Body of pancreas (tissue), 4 donors: ENCODE measurements at places on chromosomes 16 and 17. TPM values are rescaled to one million over a fixed set of nuclear protein-coding genes. Genes with fewer than 3 reads are reported as not detected.

DNA sequence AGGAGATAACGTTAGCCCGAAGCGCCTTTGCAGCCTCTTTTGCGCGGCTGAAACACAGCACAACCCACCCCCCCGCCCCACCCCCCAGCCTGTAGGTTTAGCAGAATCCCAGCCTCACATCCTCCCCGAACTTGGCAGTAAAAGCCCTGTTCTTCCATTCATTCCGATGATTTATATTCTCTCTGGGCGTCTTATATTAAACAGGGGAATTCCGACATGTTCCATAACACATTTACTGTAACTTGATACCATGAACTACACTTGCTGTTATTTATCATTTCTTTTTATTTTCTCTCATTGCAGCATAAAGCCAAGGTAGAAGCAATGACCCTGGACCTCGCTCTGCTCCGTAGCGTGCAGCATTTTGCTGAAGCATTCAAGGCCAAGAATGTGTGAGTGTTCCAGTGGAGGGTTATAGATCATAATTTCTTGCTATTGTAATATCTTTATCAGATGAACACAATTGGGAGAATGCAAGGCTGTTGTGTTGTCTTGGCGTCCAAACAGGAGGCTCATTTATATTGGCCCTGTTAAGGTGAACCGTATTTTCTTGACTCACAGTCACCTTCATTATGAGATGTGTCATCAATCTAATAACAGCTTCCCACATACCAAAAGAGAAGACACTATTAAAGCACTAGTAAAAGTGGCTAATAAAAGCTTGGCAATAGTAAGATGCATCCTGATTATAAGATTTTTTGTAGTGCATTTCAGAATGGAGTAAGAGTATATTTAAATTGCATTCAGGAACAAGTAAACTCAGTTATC is 287.3 kb downstream of the WWOX start:
- H3K4me1 ChIP-seq: no peaks in the 10 kb centered on the region
- no peaks in the 10 kb centered on the region for H3K27me3 ChIP-seq

- no peak overlapping the region for H3K4me3 ChIP-seq
- peaks cover 9% of the 10 kb centered on the region for H3K4me1 ChIP-seq
- no peaks in the 10 kb centered on the region for H3K27me3 ChIP-seq
These were observed 21.3 kb downstream of the TMEM186 start for GRCh38 chr16:8776129-8776584.

GRCh38 chr17:41101586-41102259 is at the start of gene KRTAP4-16:
Gene KRTAP4-16, minus strand, starts transcription at chr17:41102209. Its CDS starts 0 bp downstream, at chr17:41102209.
- no peak for DNase-seq
- no peaks in the 10 kb centered on the region for H3K4me1 ChIP-seq
- no peak within 1 kb of the TSS for H3K27ac ChIP-seq
- no peaks in the 10 kb centered on the region for H3K36me3 ChIP-seq
- no peak within 1 kb of the TSS for H3K4me3 ChIP-seq
- no peaks in the 10 kb centered on the region for H3K27me3 ChIP-seq

- no peak overlapping the region for H3K27ac ChIP-seq
- no peaks in the 10 kb centered on the region for H3K4me1 ChIP-seq
- H3K4me3 ChIP-seq: no peak overlapping the region
These were observed 30.9 kb upstream of the GCSH start for GRCh38 chr16:81127051-81127450.

GRCh38 chr17:2438823-2439222 is 38.0 kb upstream of the MNT start:
- H3K27ac ChIP-seq: no peak overlapping the region
- no peaks in the 10 kb centered on the region for H3K27me3 ChIP-seq

- H3K27ac ChIP-seq: no peak overlapping the region
- DNase-seq: peak; percentile 84
- H3K36me3 ChIP-seq: no peaks in the 10 kb centered on the region
- no peaks in the 10 kb centered on the region for H3K27me3 ChIP-seq
- H3K4me1 ChIP-seq: peaks cover 26% of the 10 kb centered on the region
These were observed 14.5 kb downstream of the GLIS2 start for GRCh38 chr16:4330277-4330874.

DNA sequence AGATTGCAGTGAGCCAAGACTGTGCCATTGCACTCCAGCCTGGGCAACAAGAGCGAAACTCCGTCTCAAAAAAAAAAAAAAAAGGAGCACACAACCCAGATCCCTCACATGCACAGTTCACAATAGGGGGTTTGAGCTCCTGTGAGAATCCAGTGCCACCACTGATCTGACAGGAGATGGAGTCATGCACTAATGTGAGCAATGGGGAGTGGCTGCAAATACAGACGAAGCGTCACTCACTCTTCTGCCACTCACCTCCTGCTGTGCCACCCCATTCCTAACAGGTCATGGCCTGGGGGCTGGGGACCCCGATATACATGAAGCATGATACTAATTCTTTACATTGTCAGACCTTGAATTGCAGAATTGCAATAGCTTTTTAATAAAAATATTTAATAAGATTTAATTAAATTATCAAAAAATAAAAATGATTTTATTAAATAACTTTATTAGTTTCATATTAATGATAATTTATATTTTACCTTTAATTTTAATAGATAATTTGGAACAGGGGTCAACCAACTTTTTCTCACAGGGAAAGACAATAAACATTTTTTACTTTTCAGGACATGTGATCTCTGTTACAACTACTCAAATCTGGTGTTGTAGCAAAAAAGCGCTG is 171.4 kb downstream of the COPRS start:
- no peaks in the 10 kb centered on the region for H3K4me1 ChIP-seq
- no peaks in the 10 kb centered on the region for H3K36me3 ChIP-seq
- H3K27ac ChIP-seq: no peak overlapping the region
- no peak for DNase-seq
- H3K4me3 ChIP-seq: no peak overlapping the region

DNA sequence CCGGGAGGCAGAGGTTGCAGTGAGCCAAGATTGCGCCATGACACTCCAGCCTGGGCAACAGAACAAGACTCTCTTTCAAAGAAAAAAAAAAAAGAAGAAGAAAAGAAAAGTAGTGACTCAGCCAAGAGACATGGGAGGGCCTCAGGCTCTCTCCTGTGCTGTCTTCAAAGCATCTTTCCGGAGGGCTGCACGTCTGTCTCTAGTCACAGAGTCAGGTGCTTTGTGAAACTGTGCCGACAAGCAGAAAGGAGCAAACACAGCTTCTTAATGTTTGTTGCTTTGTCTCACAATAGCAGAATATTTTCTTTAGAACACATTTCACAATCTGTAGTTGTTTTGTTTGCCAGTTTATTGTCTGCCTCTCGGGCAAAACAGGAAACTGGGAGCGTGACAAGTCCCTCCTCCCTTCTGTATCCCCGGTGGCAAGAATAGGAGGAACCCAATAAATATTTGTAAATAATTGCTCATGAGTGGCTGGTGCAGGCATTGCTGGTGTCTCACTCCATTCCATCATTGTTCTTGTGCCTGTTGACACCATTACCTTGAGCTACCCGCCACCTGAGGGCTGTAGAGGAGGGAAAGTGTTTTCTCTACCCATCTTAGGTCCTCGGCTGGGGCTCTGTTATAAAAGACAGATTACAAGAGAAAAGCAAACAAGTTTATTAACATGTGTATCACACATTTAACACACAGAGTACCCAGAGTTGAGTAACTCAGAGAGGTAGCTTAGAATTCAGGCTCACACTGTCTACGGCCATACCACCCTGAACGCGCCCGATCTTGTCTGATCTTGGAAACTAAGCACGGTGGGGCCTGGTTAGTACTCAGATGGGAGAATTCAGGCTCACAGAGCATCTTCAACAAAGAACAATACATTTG is 5.5 kb downstream of the GAST start:
- H3K27me3 ChIP-seq: no peaks in the 10 kb centered on the region
- H3K4me1 ChIP-seq: peaks cover 10% of the 10 kb centered on the region

- H3K27ac ChIP-seq: no peak overlapping the region
- H3K4me1 ChIP-seq: no peaks in the 10 kb centered on the region
- no peaks in the 10 kb centered on the region for H3K36me3 ChIP-seq
These were observed 11.6 kb upstream of the TMEM100 start for GRCh38 chr17:55734128-55734781.

DNA sequence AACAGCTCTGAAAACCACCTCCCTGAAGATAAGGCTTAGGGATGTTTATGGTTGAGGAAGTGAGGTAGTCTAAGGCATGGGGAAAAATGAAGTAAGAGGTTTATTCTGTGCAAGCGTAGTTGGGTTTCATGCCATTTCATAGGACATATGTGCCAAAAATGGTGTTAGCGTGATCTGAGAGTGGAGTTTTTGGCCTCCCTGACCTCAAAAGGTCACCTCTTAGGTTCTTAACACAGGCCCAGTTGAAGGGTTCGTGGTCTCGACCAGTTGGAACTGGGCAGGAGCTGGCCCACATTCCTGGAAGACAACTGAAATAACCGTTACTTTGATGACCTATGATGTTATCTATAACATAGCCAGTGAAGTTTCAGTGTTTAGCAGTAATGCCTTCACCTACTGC is 57.0 kb downstream of the MRTFB start:
- DNase-seq: no peak
- H3K27me3 ChIP-seq: no peaks in the 10 kb centered on the region
- no peak overlapping the region for H3K4me3 ChIP-seq
- H3K4me1 ChIP-seq: peaks cover 21% of the 10 kb centered on the region
- H3K36me3 ChIP-seq: no peaks in the 10 kb centered on the region

GRCh38 chr17:49455272-49455861 is 39.7 kb upstream of the NGFR start:
- H3K27ac ChIP-seq: no peak overlapping the region
- H3K36me3 ChIP-seq: no peaks in the 10 kb centered on the region
- peaks cover 6% of the 10 kb centered on the region for H3K4me1 ChIP-seq
- H3K27me3 ChIP-seq: no peaks in the 10 kb centered on the region
- no peak for DNase-seq

GRCh38 chr16:88465387-88465983 is 12.4 kb downstream of the ZFPM1 start:
- no peak for DNase-seq
- H3K36me3 ChIP-seq: no peaks in the 10 kb centered on the region
- H3K4me3 ChIP-seq: no peak overlapping the region
- H3K27me3 ChIP-seq: no peaks in the 10 kb centered on the region
- H3K4me1 ChIP-seq: peaks cover 90% of the 10 kb centered on the region

GRCh38 chr17:43125967-43126910 is 1.1 kb upstream of the BRCA1 start:
- H3K4me1 ChIP-seq: peaks cover 46% of the 10 kb centered on the region
- H3K27me3 ChIP-seq: no peaks in the 10 kb centered on the region
- H3K27ac ChIP-seq: peak overlapping the region; percentile 79
- H3K4me3 ChIP-seq: peak overlapping the region; percentile 90
- no peak for DNase-seq
- no peaks in the 10 kb centered on the region for H3K36me3 ChIP-seq

Gene KCNG4
- total RNA-seq: not detected

Gene NPIPB9
- total RNA-seq: not detected

Gene SLC6A4
- total RNA-seq: 2.1 TPM

Gene CCDC154
- 2.1 TPM for total RNA-seq

Gene DHRS11
- total RNA-seq: 7.0 TPM

Gene CPNE7
- 2.1 TPM for total RNA-seq
